AG04450 (cell line): ENCODE measurements at places on chromosomes 1 and 21.
A peak's percentile ranks its signal among the peaks of the same experiment; 100 is the strongest.

- peak; percentile 38 for DNase-seq
These were observed 49.1 kb upstream of the CR2 start for GRCh38 chr1:207404849-207405525.

DNA sequence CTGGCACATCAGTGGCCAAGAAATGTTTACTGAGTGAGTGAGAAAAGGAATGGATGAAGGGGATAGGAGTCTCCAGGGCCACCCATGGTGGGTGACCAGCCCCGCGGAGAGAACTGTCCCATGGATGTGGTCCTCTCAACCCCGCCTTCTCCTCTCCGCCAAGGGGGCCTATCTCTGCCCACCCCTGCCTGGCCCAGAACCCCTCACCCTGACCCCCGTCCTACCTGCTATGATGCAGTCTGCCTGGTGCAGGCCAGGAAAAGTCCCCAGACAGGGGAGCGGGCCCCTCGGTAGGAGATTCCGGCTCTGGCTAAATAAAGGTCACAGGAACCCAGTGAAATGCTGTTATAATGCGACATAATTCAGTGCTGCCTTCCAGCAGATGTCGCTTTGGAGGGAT, 107.6 kb downstream of the PTPRU start:
- DNase-seq: no peak

DNA sequence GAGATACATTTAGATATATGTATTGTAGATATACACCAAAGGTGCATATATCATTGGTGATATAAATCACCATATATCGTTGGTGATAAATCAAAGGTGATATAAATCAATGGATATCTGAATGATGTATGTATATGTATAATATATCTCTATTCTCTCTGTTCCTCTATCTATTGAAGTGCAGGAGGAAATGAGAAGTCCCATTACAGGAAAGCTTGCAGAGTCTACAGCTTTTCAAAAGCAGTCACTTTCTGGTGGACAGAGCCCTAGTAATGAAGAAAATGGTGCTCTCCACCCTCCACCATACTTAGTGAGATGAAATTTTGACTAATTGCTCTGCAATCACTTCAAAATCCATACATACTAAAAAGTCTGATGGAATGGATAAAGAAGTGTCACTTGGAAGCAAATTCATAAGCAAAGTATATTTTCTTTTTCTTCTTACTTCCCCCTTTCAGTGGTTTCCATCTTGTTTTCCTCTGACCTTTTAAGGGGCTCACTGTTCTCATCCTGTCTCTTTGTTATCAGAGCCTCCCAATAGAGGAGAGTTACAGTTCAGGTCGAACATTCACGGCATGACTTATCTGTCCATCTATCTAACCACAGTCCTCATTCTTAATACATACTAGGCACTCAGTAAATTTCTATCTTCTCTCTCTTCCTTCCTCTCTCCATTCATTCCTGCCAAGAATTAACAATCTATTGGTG, 227.2 kb downstream of the KCNJ6 start:
- no peak for DNase-seq

DNA sequence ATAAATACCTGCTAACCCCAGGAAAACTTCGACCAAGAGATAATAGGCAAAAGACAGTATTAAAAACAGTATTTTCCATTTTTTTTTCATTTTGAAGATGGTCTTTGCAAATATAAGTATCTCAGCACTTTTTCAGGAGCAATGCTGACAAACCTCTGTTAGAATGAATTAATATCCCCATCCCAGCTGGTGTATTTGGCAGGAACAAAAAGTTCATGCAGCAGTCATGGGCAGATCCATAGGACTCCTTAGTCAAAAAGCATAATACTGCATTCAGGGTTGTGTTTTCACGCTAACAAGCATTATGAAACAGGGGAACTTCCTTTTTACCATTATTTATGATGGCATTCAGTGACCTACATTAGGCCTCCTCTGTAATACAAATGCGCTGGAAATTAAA, 344.0 kb downstream of the ST6GALNAC3 start:
- no peak for DNase-seq

GRCh38 chr1:191970116-191970515, 188.1 kb upstream of the RGS18 start:
- DNase-seq: no peak

DNA sequence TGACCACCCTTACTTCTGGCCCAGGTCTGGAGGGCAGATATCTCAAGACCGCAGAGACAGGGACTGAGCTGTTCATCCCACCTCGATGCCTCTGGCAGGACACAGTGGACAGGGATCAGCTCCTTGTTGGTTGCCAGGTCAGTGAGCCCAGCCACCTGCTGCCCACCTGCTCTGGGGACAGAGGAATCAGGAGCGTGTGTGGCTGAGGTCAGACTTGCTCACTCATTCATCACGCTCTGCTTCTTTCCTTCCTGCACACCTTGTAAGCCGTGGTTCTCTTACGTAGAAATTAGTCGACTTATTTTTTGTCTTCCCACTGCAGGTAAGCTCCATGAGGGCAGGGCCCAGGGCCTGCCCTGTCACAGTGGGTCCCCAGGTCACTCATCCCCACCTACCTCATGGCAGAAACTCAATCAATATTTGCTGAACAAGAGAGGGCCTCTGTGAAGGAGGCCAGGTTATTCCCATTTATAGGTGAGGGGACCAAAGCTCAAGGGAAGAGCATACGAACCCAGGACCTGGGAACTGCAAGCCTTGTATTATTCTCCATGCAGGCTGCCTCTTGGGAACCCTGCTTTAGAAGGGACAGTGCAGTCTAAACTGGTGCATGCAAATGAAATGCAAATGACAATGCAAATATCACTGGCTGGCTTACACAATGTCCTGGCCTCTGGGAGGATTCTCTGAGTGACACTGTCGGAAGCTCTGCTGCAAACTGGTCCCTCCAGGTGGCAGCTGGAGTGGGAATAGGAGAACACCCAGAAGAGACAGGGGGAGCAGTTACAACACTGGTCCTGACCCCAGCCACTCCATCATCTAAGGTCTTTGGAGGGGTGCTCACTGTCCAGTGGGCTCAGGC, 58.4 kb upstream of the PAX7 start:
- no peak for DNase-seq

GRCh38 chr1:181057079-181057478, 23.3 kb downstream of the MR1 start:
- DNase-seq: no peak

DNA sequence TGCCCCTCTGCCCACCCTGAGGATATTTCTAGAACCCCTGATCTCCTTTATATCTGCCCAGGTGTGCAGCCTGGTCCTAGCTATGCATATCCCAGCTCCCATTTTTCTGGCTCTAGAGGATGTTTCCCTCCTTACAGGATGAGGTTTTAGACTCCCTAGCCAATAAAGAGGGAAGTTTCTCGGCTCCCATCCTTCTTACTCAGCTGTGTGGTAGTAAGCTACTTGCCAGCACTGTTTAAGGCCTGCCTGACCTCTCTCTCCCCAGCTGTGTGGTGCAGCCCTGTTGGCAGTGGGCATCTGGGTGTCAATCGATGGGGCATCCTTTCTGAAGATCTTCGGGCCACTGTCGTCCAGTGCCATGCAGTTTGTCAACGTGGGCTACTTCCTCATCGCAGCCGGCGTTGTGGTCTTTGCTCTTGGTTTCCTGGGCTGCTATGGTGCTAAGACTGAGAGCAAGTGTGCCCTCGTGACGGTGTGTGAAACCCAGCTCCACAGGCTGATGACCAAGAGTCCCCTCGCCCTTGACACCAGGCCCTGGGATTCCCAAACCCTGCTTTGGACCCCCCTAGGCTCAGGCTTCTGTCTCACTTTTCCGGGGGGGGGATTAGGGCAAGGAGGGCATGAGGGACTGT, 7.8 kb upstream of the P3R3URF start:
- no peak for DNase-seq

- no peak for DNase-seq
These were observed 38.8 kb downstream of the DIPK1A start for GRCh38 chr1:92922356-92923035.

DNA sequence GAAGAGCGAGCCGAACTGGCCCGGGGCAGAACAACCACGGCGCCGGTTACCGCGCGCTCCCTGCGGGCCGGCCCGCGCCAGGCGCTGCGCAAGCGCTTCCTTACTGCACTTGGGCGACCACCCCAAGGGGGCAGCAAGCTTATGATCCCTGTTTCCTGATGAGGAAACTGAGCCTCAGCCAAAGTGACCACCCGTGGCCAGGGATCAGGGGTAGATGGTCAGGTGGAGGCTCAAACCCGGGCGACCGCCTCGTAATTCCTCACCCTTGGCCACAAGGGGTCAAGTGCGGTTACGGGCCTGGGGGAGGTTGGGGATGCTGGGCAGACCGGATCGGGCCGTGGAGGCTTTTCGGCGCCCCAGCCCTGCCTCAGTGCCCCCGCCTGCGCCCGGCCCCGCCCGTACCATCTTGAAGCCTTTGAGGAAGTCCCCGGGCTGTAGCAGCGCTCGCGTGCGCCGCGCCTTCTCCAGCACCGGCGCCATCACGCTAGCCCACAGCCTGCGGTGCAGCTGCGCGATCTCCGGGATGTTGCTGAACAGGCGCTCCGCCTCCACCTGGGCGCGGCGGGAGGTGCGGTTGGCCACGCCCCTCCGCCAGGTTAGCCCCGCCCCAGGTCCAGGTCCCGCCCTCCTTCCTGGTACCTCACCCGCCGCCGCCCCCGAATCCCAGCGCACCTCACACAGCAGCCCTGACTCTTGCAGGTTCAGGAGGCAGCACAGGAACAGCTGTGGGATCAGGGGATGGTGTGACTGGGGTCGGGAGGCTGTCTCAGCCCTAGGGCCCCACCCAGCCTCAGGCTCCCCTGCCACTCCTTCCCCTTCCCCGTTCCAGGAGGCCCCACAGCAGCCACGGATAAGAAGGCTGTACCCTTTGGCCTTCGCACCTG, 5.4 kb upstream of the TNFRSF25 start:
- no peak for DNase-seq

- no peak for DNase-seq
These were observed 278.5 kb upstream of the GJB5 start for GRCh38 chr1:34476371-34476770.

- DNase-seq: no peak
These were observed 262.2 kb downstream of the AJAP1 start for GRCh38 chr1:4916610-4917009.

- DNase-seq: peak; percentile 92
These were observed 24.7 kb downstream of the CLIC4 start for GRCh38 chr1:24769656-24770651.

GRCh38 chr1:234495231-234495990, 16.4 kb upstream of the TARBP1 start:
- DNase-seq: peak; percentile 72

DNA sequence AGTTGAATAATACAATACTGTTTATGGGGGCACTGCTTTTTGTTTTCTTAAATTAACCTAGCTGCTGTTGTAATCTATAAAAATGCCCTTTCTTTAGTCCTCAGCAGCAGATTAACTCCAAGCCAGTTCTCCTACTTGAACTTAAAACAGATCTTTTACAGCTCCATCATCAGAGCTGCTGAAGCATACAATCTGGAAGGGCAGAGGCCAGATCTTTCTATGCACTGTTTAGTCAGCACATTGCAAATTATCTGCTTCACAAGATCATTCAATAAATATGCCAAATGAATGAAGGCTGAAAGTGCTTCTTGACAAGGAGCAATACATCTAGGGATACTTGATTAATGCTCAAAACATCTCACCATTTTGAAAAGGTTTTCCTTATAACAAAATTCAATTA, 115.8 kb downstream of the PLPPR5 start:
- no peak for DNase-seq

DNA sequence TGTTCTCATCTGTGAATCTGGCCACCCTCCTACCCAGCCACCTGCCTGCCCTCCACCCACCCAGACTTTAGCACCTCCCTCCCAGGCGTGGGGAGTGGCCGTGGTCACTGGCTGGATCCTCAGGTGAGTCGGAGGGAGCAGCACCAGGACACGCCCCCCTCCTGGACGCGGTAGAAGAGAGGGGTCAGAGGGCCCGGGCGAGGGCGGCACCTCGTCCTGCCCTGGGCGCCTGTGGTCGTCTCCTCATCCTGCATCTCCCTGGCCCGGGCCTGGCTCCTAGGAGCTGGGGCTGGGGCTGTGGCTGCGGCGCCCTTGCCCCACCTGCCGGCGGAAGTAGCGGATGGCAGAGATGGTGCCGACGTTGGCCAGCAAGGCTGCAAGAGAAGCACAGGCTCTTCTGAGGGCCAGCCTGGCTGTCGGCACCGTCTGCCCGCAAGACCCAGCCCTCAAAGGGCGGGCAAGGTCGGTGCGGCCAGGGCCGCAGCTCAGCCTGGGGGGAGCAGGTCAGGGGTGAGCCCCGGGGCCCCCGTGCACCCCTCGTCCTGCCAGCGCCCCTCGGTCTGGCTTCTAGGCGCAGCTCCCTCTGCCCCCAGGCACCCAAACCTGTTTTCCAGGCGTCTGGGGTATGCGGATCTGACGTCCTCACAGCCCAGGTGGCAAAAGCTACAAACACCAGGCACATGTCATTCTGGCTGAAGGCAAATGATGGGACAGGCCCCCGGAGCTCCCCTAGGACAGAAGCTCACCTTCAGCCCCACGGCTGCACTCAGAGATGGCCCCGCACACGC, 5.8 kb downstream of the PERM1 start:
- no peak for DNase-seq

DNA sequence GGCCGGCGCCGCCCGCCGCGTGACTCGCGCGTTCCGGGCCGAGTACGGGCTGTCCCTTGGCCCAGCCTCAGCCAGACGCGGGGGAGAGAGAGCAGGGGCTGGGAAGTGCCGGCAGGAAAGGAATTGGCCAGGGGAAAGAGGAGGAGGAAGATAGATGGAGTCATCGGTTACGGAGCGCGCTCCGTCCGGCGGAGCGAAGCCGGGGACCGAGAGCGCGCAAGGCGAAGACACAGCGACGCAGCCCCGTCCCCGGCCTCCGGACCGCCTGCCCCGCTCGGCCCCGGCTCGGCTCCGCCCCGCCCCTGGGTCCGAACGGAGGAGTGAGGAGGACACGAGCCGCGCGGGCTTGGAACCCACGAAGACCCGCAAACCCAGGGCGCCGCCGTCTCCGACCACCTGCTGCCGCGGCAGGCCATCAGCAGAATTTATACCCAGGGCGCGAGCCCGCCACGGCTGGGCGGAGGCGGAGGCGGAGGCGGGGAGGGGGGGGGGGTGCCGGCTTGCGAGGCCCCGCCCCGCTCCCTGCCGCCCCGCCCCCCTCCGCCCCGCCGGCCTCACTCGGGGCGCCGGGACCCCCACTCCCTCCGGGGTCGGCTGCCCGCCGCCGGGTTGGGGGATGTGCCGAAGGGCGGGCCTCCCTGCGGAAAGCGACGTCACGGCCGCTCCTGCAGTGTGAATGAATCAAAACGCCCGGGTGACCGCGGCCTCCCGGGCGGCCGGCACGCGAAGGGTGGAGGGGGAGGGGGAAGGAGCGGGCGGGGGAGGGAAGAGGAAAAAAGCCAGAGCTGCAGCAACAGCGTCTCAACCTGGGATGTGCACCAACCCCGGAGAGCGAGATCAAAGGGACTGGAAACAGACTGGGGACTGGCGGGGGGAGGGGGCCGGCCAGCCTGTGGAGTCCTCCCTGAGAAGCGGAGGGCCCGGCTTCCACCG, at the start of gene LHX4:
Gene LHX4 (plus strand): TSS at position 782 of the 933 bp plus-strand sequence. CDS start 266 bp downstream, outside the sequence.
- no peak for DNase-seq

- no peak for DNase-seq
These were observed 5.2 kb downstream of the S100A10 start for GRCh38 chr1:151988405-151988923.

DNA sequence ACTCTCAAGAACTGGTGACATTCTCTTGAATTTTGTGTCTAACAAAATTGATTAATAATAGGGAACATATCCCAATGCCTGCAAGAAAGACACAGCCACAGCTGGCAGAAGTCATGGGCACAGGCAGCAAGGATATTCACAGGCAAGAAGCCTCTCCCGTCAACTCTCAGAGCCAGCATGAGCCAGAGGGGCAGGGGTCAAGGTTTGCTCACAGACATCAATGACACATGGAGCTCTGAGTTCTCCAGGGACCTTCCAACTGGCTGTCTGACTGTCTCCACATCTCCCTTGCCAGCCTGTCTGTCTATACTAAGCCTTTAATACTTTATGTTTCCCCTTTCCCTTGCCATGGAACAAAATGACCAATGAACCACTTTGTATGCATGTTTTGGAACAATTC, 101.5 kb upstream of the RAB4A start:
- no peak for DNase-seq
